ENCODE measurements at places on chromosomes 6 and 20.

- DNase-seq, result no peak
Observed at GRCh38 chr6:125346201-125346925, 44.6 kb upstream of the HDDC2 start.

- no peak for DNase-seq
Observed at GRCh38 chr6:29656798-29657197, at the start of gene MOG. TSS of gene MOG (plus strand) at chr6:29657092. CDS start at chr6:29657210, 118 bp downstream.

GRCh38 chr6:55047451-55048044 is 126.8 kb upstream of the HCRTR2 start:
- DNase-seq, result no peak

DNA sequence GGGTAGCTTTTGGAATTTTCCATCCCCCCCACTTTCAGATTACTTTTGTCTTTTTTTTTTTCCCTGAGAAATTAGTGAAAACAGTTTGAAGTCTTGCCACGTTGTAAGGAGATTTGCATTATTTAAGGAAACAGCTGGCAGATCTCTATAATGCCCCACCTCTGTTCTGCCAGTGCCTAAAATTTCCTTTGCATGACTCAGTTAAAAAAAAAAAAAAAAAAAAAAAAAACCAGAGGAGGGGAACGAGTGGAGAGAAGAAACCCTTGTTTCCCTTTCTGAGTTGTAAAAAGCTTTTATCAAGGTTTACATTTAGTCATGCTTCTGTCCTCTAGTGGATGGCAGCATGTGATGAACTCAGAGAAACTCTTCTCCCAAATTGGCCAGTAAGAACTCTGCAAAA is 33.5 kb downstream of the CARMIL1 start:
- DNase-seq, result peak; percentile 48

DNA sequence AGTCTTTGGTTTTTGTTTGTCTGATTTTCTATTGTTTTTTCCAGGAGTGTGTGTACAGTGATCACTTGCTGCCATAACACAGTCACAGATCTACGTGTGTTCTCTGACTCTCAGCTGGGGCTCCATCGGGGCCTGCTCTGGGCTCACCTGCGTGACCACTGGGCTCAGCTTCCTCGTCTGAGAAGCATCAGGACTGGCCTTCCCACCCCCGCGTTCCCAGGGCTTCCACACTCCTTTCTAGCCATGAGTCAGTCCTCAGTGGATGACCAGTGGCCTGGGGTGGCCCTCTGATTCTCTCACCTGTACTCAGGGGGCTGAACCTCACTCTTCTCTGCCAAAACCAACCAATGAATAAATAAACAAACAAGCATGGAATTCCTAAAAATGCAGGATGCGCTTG is 14.5 kb downstream of the THBS2 start:
- no peak for DNase-seq

DNA sequence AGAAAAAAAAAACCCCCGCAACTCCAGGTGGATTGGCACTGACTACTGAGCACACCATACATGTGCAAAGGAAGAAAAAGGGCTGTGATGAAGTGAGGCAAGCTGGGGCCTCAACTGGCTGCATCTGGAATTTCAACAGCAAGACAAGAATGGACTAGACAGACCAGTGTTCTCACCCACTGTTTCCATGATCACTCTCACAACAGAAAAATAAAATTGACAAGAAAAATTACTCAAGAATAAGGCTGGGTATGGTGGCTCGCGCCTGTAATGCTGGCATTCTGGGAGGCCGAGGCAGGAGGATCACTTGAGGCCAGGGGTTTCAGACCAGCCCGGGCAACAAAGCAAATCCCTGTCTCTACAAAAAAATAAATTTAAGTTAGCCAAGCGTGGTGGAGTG is 18.8 kb downstream of the ZNF217 start:
- no peak for DNase-seq

DNA sequence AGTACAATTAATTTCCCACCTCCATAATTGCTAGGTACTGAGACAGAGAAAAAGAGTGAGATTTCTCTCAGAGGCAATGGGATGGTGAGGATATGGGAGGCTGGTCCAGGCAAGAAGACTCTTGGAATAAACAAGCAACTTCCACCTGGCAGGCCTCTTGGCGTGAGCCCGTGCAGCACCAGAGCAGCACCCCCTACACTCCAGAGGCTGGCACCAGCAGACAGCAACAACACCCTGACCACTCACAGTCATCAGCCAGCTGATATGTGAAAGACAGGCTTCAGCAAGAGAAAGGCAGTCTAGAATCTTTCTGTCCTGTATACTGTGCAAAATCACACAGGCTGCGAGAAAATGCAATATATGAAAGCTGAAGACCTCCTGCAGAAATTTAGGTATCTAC is 59.7 kb downstream of the KIF13A start:
- DNase-seq, result no peak

DNA sequence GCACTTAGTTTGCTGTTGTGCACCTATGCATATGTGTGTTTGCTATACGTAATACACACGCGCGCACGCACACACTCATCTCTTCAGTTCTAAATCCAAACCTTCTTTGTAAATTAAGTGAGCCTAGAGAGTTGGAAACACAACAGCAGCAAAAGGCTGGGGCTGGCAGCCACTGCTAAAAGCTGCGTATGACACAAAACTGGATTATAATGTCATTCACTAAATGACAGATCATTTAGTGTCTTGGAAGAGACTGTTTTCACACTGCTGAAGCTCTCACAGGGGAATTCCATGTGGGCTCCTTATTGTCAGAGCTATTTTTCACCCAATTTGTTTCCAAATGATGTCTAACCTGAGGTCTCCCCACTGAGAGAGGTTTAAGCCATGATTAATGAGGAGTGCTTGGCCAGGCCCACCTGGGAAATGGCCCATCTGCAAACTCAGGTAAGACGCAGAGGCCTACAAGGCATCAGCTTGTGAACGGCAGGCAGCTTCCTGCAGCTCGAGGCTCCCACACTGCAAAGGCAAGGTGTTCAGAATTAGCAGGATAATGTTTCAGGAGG is 94.2 kb downstream of the OLIG3 start:
- DNase-seq, result no peak

GRCh38 chr20:38982291-38982690 is 20.1 kb downstream of the DHX35 start:
- DNase-seq, result no peak

- DNase-seq, result no peak
Observed at GRCh38 chr6:5731435-5731834, 275.3 kb downstream of the NRN1 start.

- peak; percentile 55 for DNase-seq
Observed at GRCh38 chr6:143059663-143060353, 881 bp upstream of the AIG1 start.

GRCh38 chr20:45406260-45407066 is 1.6 kb upstream of the DBNDD2 start:
- peak; percentile 49 for DNase-seq

- peak; percentile 12 for DNase-seq
Observed at GRCh38 chr20:18138639-18139583, 1.2 kb downstream of the KAT14 start.

DNA sequence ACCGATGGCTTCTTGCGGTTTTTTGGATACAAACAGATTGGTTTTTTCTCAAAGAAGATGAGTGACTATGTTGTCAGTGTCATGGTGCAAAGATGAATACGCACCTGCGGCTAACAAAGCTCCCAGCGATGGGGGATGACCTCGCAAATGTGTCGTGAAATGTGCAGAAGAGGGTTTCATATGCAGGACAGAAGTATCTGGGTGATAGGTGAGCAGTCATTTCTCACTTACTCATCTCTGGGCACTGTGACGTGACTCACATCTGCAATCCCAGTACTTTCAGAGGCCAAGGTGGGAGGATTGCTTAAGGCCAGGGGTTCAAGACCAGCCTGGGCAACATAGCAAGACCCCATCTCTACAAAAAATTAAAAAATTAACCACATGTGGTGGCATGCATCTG is 216.3 kb downstream of the ERMARD start:
- DNase-seq, result no peak

GRCh38 chr6:108706649-108707048 is 141.6 kb upstream of the ARMC2 start:
- DNase-seq, result no peak

- DNase-seq, result no peak
Observed at GRCh38 chr20:60713396-60713795, 538.7 kb upstream of the CDH4 start.

- no peak for DNase-seq
Observed at GRCh38 chr20:58989196-58989595, 8.1 kb downstream of the NELFCD start.

GRCh38 chr6:56899753-56900152 is 55.2 kb upstream of the BEND6 start:
- no peak for DNase-seq

DNA sequence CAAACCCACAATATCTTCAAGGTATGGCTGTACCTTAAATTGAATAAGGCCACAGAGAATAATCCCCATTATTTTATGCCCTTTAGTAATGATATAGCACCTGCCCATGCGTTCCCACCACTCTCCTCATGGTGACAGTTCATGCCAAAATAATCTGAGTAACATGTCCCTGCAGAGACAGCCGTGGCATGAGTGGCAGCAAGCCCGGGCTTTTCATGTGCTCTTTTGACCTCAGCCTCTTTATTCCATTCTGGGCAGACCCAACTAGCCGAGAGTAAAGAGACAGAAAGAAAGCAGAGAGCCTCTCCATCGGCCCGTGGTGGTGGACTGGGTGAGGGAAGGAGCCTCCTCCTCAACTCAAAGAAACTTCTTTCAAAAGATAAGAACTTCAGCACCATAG is 19.9 kb upstream of the POPDC3 start:
- no peak for DNase-seq

DNA sequence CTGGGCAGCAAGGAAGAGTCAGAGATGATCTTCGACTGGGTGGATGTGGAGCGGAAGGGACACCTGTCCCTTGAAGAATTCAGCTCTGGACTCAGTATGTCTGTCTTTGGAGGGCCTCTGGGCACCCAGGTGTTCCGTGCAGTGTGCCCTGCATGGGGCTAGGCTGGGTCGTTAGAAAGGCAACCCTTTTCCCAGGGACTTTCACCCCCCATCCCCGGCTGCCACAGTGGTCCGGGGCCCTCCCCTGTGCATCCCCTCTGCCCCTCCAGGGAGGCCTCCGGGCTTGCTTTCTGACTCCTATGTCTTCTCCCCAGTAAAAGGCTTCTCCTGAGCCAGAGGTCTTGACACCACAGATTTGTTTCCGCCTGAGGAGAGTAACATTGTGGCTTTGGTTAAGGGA is 16.2 kb downstream of the RAB44 start:
- no peak for DNase-seq

- DNase-seq, result no peak
Observed at GRCh38 chr6:32462609-32463008, 22.9 kb downstream of the HLA-DRA start.

DNA sequence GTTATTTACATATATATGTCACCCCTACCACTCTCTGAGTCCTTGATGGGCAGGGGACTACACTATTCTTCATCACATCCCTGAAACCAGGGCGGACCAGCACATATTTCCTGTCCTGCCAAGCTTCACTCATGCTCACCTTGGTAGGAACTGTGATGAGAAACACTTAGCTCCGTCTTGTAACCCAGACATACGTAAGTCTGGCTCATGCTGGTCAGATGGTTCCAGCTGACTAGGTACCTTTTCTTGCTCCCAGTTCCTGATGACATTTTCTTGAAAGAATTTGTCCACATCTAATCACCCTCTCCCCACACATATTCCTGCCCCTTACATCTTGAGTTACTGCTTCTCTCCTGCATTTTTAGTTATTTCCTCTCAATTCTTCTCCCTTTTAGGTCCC is 122.2 kb upstream of the MYLIP start:
- DNase-seq, result no peak

DNA sequence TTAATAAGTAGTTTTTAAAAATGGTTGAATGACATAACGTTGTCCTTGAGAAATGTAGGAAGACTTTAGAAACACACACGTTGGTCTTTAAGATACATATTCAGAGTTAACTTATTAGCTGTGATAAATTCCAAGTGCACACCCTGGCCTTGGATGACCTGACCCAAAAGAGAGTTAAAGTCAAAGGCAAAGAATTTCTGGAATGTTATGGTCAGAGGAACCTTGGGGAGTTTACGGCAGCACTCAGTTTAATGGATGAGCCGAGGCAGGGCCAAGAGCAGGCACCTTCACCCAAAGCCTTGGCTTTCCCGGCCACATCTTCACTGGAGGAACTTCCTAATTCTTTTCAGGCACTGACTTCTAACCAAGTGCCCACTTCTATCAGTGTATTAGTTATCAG is 200.5 kb downstream of the SMOC2 start:
- DNase-seq, result peak; percentile 81

- DNase-seq, result no peak
Observed at GRCh38 chr6:99409672-99410071, 15.4 kb downstream of the PNISR start.

GRCh38 chr6:25330796-25331685 is 51.9 kb downstream of the CARMIL1 start:
- DNase-seq, result no peak

GRCh38 chr6:40247516-40248115 is 313.4 kb upstream of the MOCS1 start:
- DNase-seq, result no peak

DNA sequence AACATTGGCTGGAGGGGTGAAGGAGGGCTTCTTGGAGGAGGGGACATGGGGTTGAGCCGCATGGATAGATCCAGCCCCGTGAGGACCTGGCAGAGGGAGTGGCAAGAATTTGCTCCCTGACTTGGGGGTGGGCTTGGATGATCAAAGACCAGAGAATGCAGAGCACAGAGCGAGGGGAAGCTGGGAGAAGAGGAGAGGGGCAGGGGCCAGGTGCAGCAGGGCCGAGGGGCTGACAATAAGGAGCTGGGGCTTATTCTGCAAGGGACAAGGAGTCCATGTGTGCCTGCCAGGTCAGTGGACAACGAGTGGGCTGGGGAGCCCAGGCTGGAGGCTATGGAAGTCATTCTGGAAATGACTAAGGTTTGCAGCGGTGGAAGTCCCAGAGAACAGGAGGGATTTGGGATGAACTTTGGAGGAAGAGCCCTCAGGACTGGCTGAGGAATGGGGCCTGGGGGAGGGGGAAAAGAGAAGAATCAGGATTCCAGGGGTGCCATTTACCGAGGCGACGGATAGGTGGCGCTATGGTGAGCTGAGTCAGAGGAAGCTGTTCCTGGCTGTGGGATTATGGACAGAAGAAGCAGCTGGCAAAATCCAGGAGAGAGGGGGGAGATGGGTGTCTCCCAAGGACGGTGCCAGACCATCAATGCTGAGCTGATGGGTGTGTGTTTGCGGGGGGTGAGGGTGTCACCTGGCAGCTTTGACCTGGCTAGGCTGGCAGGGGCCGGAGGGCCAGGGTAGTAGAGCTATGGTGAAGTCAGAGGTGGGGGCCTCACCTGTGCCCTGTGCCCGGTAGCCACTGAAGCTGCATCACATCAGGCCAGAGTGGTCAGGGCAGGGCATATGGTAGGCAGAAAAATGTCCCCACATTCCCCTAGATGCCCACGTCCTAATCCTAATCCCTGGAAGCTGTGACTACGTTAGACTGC is 7.8 kb downstream of the KCNG1 start:
- DNase-seq, result peak; percentile 92

- no peak for DNase-seq
Observed at GRCh38 chr20:1870792-1871550, 24.2 kb upstream of the SIRPA start.

DNA sequence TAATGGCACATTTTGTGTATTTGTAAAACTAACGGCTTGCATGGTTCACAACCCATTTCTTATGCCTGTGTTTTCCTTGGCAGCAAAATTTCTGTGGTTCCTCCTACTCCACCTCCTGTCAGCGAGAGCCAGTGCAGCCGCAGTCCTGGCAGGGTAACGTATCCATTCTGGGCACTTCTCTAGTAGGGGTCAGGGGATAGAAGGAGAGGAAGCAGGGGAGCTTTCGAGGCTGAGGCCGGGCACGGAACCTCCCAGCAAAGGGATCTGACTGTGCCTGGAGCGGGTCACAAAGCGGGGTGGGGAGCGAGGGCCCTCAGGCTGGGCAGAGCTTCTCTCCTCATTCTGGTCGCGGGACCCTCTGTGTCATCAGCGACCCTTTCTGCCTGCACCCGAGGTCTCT is 58.4 kb downstream of the SYTL3 start:
- peak; percentile 40 for DNase-seq
